NCI-H2081 treated with DMSO at 0.1 percent for 48 hours (cell line): ENCODE measurements at places on chromosomes 16 and 17.

DNA sequence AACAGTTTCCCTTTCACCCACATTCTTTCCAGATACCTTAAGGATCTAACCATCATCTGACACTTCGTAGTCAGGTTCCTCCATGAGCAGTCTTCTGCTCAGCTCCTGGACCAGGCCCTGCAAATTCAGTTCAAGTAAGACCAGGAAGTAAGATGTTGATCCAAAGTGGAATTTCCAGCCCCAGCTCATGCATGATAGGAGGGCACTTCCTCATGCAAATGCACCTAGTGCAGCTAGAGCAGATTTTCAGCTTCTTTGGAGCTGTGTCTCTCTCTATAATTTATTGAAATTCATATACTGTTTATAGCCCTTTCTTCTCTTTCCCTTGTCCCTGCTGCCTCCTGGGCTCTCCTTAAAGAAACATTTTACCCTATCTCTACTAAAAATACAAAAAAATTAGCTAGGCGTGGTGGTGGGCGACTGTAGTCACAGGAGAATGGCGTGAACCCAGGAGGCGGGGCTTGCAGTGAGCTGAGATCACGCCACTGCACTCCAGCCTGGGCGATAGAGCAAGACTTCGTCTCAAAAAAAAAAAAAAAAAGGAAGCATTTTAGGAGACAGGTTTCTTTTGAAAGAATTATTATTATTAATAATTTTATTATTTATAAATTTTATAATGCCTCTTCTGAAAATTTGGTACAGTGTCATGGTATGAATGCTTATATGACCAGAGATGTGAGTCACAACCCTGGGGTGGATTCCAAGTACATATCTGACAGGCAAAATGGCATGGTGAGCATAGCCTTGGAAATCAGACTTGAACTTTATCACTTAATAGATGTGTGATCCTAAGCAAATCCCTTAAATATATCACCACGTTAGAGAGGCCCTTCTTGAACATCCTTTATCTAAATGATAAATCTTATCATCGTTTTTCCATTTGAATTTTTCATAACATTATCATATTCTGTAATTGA, 94.3 kb downstream of the SSH2 start:
- no peak for DNase-seq

- DNase-seq, result no peak
Measured at GRCh38 chr16:50340578-50340977, 28.2 kb downstream of the BRD7 start.

- DNase-seq, result no peak
Measured at GRCh38 chr17:79988185-79988971, 47.3 kb downstream of the TBC1D16 start.

DNA sequence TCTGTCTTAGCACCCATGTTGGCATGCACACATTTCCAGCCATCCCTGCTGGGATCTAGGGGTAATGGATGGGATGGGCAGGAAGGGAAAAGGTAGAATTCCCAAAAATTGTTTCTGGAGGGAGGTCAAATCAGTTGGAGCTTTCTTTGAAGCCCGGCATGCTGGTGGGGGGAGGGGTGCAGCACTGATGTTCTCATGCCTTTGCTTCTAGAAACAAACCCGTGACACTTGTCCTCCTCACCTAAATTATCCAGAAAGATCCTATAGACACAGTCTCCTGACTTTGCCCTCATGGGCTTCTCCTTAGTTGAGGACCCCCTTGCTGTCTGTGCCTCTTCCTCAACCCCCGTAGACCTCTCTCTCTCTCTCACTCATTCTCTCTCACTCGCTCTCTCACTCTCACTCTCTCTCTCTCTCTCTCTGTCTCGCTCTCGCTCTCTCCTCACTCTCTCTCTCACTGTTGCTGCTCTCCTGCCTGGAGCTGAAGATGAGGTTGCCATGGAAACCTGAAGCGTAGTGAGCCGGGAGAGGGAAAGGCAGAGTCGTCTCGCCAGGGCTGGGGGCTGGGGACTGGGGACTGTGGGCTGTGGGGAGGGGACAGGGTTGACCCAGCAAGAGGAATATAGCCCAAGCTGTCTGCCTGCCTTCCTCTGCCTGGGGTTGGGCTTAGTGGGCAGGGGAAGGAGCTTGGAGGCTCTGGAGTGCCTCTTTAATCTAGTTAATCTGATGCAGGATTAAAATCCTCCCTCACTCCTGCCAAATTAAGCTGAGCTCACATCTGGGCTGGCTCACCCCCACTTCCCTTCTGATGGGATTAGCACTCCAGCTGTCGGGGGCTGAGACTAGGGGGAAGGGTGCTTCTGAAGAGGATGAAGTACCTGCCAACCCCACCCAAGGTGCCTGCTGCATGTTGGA, 16.1 kb downstream of the LASP1 start:
- no peak for DNase-seq

DNA sequence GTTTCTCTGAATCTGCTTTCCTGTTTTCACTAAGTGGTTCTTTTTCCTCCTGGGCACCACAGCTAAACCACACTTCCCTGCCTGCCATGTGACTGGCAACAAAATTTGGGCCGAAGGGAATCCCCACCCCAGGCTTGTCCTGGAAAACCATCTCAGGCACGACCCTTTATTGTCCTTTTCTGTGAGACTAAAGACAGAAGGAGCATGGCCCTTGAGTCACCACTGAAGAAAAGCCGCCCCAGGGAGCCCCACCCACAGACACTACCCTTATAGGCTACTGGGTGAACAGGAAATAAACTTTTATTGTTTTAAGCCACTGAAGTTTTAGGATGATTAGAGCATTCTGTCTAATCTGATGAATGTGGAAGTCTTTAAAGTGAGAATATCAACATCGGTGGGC, 88.6 kb upstream of the BRD7 start:
- no peak for DNase-seq

DNA sequence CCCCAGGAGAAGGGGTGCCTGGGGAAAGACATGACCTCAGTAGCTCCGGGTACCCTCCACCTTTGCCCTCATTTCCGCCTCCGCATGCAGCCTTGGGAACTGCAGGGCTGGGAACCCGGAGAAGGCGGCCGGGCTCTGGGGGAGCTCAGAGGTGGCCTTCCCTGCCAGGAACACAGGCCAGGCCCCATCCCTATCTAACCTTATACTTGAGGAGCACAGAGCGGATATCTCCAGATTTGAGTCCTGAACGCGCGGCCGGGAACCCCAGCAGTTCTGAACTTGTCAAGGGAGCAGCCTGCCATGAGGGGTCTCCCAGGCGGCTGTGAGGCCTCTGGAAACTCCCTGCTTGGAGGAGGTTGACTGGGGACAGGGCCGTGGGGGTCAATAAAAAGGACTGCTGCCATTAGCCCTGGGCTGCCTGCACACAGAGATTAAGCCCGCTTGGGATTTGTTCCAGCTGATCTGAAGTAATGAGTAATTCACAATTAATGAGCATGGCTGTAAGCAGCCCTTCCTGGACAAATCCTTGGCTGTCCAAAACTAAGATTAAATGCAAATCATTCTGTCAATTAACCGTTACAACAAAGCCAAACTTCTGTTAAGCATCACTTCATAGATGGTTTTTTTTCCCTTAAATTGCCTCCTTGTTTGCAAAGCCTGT, 26.3 kb upstream of the METRNL start:
- no peak for DNase-seq

GRCh38 chr17:67544364-67544955, 167.4 kb downstream of the PITPNC1 start:
- no peak for DNase-seq

- no peak for DNase-seq
Measured at GRCh38 chr16:5214466-5214865, 116.9 kb upstream of the EEF2KMT start.

DNA sequence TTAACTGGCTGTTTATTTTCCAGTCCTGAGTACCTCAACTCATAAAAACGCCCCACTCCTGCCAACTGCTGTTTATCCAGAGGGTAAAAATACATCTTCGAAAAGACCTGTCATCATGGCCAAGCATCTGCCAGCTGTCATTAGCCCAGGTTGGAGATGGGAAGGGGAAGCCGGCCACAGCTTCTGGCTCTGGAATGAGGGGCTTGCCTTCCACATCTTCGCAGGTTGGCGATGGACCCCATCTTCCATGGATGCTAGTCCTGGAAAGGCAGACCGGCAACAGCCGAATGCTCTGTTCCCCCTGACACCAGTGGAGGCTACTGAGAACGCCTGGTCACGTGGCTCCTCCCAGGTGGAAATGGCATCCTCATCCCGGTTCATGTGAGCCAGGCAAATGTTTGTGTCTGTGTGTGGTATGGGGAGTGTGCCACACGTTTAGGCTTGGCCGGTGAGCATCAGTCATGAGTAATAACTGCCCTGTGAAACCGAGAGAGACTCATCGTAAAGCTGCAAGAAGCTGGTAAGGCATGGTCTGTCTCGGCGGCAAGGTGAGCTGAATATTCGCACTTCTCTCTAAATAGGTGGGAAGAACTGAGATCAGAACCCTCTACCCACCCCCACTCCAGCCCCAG, 420 bp upstream of the KRTAP17-1 start:
- no peak for DNase-seq

DNA sequence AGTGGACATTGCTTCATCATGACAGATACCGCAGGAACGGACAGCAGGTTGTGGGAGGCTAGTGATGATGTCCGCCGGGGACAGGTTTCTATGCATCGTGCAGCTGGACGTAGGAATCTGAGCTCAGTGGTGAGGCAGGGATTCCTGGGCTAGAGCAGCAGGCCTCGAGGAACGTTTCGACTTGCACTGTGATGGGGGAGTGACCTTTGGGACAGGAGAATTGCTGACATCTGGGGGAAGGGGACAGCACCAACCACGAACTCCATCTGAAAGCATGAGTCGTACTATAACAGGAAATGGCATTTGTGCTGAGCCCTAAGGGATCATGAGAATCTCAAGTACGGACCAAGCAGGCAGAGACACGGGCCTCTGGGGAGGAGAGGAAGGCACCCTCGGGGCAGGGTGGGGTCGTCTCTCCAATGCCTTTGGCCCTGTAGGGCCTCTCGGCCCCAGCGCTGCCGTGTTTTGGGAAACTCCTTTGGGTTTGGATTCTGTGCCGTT, 65.8 kb upstream of the ENDOV start:
- DNase-seq, result no peak

GRCh38 chr16:35391328-35391727, 1931.9 kb downstream of the TP53TG3F start:
- peak; percentile 19 for DNase-seq

GRCh38 chr17:38685491-38685890, 10.7 kb upstream of the EPOP start:
- no peak for DNase-seq

DNA sequence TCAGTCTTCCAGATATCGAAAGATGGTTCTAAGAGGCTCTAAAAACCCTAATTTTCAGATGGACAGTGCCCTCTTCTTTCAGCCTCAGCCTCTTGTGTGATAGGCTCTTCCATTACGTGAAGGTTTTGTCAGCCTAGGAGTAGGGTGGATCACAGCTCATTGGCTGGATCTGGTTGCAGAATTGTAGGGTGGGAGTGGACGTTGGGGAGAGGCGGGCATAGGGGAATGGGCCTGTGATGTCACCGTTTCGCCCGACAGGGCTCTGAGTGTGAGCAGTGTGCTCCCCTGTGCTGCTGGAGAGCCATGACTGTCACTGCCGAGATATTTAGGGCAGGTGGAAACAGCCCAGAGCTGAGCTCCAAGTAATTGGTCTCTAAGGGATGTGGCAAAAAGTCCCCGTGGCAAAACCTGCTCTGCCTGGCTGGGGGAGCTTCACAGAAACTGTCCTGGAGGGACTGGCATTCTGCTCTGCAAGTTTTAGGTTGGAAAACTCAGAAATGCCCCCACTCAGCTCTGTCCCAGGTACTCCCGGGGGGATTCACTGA, 6.2 kb upstream of the WFIKKN1 start:
- no peak for DNase-seq

GRCh38 chr16:47916266-47916665, 239.5 kb downstream of the ABCC12 start:
- DNase-seq, result no peak

GRCh38 chr17:16298140-16298662, 55.1 kb downstream of the CENPV start:
- no peak for DNase-seq

- DNase-seq, result no peak
Measured at GRCh38 chr17:14755002-14755401, 454.1 kb downstream of the HS3ST3B1 start.

- DNase-seq, result peak; percentile 82
Measured at GRCh38 chr17:57419940-57420550, 163.7 kb downstream of the MSI2 start.

DNA sequence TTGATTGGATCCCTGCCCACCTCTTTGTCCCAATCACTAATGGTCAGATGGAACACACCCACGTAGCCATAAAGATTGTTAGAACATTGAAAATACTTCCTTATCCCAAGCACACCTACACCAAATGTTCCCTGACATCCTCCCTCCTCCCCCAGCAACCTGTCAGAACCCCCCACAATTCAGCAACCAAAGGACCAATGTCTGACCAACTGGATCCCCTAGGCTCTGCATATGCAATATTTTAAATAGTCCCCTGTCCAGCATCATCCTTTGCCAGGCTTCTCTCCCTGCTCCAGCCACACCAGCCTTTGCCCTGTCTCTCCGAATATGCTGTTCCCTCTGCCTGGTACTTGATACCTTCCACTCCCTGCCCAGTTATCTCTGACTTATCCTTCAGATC, 54.9 kb upstream of the CES5A start:
- DNase-seq, result no peak

DNA sequence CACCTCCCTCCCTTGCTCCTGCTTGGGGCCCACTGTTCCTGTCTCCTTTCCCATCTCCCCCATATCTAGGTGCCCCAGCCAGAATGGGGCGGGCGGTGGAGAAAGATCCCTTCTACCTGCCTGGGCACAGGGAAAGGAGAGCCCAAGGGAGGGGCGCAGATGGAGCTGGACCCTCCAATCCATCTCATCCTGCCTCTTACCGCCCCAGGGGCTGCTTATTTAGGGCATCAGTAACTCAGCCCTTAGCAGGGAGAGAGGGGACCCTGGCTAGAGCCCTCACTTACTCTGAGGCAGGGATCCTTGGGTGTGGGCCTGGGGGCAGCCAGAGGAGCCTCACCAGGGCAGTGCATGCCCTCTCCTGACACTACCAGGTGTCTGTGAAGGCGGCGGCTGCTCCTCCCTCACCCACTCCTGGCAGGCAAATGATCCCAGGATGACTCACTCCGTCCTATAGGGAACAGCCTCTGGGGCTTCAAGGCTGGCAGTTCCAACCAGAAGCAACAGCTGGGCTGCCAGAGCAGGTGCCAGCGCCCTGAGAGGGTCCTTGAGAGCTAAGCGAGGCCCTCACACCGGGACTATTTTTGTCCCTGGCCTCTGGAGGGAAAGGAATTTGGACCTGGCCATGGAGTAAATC, 16.3 kb upstream of the BCAR1 start:
- DNase-seq, result no peak

DNA sequence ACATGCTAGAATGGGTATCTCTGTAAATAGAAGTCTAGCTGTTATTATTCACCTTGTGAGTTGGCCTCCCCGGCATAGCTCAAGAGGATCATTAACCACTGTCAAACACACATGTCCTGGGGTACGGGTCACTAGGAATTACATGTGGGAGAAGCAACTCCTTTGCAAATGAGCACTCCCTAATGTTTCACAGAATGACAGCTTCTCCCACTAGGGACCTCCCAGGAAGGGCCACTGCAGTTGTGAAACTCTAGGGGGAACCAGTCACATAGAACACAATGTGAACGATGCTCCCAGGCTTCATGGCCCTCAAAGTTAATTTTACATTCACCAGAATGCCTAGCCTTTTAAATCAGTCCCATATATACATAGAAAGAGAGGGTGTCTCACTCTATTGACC, 12.4 kb upstream of the ZNF19 start:
- DNase-seq, result no peak

GRCh38 chr16:16124438-16124837, 98.9 kb downstream of the ABCC6 start:
- DNase-seq, result no peak

- no peak for DNase-seq
Measured at GRCh38 chr16:61715393-61715792, 320.8 kb downstream of the CDH8 start.

- DNase-seq, result no peak
Measured at GRCh38 chr16:9908613-9909012, 273.6 kb downstream of the GRIN2A start.
